Activated CD8-positive, alpha-beta memory T cell treated with anti-CD3 and anti-CD28 coated beads for 1 hour (primary cell): ENCODE measurements at places on chromosomes 6 and 20.

DNA sequence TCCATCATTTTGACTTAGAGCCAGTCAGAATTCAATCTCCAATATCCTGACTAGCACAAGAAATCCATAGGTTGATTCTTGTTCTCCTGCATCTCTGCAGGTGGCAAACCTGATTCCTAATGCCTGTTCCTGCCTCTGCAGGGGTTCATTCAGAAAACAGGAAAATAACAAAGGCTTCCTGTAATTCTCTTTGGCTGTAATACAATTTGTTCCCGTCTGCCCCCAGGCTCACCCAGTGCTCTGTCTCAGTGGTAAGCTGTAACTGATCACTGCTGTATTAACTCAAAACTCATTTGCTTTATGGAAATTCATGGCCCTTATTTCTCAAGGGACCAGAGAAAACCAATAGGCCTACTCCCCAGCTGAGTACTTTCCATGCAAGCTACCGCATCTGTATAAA is 88.6 kb downstream of the OPRM1 start:
- no peak for DNase-seq

- no peak for DNase-seq
These were observed 47.0 kb upstream of the CHRNA4 start for GRCh38 chr20:63407928-63408683.

DNA sequence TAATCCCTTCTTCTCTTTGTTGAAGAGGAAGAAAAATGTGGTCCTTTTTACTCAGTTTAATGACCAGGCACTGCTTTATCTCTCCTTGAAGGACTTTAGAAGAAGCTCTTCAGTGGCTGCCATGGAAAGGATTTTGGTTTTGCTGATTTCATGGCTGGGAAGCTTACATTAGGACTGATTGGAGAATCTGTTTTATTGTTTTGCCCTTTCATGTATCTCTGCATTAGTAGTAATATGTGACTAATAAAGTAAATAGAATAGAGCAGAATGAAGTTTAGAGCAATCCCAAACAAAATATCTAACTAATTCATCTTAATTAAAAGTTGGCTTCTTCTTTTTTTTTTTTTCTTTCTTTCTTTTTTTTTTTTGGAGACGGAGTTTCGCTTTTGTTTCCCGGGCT is 502.9 kb downstream of the HAO1 start:
- no peak for DNase-seq

GRCh38 chr6:144152334-144152900 is 2.1 kb downstream of the STX11 start:
- DNase-seq = no peak

- no peak for DNase-seq
These were observed 8.1 kb upstream of the HBS1L start for GRCh38 chr6:135062735-135063134.

DNA sequence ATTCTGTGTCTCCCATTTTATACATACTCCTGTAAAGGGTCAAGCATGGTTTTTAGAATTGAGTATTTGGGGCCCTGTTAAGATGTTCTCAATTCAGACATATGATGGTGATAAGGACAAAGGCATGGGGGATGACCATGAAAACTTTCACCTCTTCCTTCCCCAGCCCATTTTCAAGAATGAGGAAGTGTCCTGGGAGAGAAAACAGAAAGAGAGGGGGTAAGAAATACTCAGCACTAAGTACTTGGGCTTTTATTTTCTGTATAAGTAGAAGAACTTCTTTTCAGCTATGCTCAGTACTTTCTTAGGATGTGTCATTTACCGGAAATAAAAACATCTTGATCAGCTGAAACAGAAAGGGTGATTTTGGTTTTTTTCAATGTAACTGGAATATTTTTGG is 10.9 kb upstream of the MBOAT1 start:
- no peak for DNase-seq

- DNase-seq = no peak
These were observed 399.9 kb upstream of the MARCKS start for GRCh38 chr6:113457198-113457597.

DNA sequence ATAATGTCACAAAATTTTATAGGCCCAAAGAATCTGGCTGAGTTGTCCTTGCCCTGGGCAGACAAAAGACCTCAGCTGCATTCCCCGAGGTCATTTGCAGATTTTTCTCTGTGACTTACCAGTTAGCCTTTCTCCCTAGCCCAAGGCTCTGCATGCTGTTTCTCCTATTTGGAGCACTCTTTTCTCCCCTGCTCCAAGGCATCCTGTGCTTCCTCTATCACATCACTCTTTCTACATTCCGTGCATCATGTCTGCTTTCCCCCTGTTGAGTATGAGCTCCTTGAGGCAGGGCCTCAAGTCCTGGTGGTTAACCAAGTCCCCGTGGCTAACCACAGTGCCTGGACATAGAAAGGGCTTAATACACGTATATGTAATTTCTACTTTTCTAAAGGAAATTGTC is 593 bp upstream of the GSTA3 start:
- no peak for DNase-seq
